ENCODE measurements at places on chromosomes 16 and 17.

GRCh38 chr17:62855156-62855555 lies 47.0 kb upstream of the MARCHF10 start:
- no peak for DNase-seq

DNA sequence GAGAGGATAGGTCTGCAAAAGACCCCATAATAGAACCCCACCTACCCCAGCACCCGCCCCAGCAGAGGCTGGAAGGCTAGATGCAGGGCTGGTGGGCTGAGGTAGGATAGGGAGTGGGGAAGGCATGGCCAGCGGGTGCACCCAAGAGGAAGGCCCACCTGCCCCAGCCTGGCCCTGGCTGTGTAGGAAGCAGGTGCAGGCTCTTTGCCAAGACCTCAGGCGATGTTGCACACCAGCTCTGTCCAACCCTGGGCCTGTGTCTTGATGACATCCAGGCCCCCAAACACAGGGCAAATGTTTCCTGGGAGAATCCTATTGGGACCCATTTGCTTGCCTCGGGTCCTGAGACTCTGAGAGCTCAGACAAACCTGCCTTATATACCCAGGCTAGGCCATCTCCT lies 12.2 kb downstream of the UNC119 start:
- no peak for DNase-seq

DNA sequence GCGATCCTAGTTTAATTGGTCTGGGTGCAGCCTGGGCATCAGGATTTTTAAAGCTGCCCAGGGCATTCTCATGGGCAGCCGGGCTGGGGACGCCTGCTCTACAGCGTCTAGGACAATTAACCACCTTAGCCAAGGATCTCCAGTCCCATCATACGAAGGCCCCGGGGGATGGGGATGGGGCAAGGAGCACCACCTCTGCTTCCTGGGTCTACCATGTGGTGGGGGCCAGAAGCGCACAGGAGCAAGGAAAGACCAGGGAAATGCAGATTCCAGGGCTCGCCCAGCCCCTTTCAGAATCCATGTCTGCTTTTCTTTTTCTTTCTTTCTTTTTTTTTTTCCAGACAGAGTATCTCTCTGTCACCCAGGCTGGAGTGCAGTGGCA lies 29.3 kb downstream of the TBC1D16 start:
- no peak for DNase-seq

DNA sequence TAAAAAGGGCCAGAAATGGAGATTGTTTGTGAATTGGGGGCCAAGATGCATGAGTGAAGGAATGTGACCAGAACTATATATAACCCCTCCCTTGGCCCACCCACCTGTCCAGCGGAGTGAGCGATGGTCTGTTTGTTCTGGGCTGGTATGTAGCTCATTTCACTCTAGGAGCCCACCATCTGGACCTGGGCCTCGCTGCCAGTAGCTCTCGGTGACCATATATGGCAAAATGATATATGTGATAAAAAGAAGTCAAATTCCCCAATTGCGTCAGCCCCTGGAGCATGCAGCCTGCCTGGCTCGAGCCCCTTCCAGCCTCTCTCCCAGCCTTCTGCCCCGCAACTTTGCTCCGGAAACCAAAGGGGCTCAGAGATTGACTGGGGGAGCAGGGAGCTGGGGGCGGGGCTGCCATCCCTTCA lies 47.3 kb downstream of the CCDC42 start:
- no peak for DNase-seq

GRCh38 chr16:88560714-88561484 lies 9.3 kb upstream of the ZC3H18 start:
- no peak for DNase-seq

- no peak for DNase-seq
These were observed 53.0 kb downstream of the N4BP1 start for GRCh38 chr16:48556913-48557351.

DNA sequence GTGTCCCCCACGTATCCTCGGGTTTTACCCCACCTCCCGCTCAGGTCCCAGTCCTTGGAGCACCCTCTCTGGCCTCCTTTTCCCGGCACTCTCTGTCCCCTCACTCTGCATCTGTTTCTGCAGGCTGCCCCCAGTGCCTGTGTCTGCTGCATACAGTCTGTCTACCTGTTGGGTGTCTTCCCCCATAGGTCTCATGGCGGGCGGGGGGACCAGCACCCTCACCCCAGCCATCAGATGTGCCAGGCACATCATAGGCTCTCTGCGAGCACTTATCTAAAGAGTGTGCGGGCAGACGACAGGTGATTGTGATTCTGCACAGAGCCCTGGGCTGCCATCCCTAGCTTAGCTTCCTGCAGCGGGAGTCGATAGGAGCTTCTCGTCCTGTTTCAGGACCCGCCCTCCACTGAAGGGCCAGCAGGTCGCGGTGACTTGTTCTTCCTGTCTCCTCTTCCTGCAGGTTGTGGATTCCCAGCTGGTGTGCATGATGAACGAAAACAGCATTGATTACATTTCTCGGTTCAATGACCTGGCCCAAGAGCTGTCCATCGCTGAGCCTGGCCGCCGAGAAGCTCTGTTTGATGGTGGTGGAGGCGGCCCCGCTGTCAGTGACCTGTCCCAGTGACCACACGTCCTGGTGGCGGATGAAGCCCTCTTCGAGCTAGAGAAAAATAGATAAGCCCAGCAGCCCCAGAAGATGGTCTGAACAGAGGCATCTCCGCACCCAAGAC lies 4.5 kb upstream of the JPT2 start:
- no peak for DNase-seq

DNA sequence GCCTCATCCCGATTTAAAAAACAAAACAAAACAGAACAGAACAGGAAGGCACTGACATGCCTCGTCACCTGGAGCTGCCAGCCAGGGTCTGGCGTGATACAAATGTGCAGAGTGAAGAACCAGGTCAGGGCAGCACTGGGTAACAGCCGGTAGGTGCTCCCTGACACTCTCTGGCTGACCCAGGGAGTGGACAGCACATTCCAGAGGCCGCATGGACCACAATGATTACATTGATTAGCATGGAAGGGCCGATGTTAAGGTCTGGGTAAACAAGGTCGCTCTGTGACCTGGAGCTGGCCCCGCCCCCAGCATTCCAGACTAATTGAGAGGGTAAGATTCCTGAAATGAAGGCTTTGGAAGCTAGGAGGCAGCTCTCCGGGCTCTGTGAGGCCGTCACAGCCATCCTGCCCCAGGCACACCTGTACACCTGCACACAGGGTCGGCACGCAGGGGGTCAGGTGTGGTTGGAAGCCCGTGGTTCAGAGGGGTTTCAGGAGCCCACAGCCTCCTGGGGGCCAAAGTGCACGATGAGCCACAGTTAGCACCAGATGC lies 21.4 kb downstream of the PIEZO1 start:
- no peak for DNase-seq

GRCh38 chr16:4987250-4987579 lies 29.1 kb downstream of the SEC14L5 start:
- no peak for DNase-seq

GRCh38 chr17:45107293-45108010 lies 24.9 kb downstream of the PLCD3 start:
- no peak for DNase-seq

- no peak for DNase-seq
These were observed 12.2 kb downstream of the C16orf95 start for GRCh38 chr16:87304951-87305350.

DNA sequence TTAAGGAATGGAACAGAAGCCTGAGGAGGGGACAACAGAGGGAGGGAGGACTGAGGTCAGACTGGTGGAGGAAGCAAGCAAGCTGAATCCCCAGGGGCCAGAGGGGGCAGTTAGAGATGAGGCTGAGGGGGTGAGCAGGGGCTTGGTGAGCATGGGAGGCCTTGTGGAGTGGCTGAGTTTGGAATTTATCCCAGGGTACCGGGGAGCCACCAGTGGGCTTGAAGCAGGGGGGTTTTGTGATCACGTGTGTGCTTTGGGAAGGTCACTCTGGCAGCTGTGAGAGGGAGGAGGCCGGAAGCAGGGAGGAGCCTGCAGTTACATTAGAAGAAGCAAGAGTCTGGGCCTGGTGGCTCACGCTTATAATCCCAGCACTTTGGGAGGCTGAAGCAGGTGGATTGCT lies 9.8 kb upstream of the CTCF start:
- no peak for DNase-seq

DNA sequence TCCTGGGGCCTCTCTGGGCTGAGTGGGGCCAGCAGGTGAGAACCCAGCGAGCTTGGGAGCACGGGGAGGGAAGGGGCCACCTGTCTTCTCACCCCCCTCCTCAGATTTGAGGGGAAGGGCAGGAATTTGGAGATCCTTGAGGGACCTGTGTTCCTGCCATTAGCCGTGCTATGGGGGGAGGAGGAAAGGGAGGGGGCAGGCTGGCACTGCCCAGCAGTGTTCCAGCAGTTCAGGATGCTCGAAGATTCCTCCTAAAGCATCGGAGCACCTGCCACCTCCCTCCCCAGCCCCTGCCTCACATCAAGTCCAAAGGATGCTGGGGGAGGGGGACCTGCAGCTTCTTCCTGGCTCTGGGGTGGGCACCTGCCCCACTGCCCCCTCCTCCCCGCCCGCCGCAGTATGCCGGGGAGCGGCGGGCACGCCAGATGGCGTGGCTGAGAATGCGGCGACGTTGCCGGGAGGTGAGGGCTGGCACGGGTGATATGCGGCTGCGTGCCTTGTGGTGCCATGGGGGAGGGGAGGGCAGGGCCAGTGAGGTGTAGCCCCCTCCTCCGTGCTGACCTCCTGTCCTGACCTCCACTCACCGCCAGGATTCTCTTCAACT lies 4.7 kb upstream of the NEUROD2 start:
- DNase-seq: no peak

DNA sequence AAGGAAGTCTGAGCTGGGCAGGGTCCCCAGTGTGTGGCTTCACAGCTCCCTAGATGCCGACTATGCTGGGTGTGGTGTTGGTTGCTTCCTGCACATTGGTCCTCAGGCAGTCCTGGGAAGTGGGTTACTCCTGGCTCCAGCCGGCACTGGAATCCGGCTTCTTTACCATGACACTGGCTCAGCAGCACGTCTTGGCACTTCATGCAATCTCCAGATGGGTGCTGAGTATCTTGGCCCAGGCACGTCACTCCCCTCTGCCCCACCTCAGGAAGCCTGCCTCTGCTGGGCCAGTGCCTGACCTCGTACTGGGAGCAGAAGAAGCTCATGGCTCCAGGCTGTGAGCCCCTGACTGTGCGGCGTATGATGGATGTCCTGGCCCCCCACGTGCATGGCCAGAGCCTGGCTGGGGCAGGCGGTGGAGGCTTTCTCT lies 24.5 kb downstream of the FCSK start:
- DNase-seq: no peak

DNA sequence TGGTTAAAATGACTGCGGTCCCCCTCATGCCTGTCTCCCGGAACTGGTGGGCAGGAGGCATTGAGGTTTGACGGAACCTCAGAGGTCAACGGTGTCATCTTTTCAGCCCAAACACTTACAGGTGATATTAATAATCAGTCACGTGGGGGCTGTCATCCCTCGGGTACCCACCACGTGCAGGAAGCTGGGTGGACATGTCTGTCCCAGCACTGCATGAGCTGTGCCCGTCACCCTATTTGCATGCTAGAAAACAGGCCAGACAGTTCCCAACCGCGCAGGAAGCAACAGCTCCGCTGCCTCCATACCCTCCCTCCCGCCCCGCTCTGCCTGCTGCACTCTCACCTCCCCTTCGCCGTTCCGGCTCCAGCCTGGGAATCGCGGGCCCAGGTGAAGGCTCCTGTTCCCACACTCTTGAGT lies 1.4 kb downstream of the SYNGR3 start:
- no peak for DNase-seq

DNA sequence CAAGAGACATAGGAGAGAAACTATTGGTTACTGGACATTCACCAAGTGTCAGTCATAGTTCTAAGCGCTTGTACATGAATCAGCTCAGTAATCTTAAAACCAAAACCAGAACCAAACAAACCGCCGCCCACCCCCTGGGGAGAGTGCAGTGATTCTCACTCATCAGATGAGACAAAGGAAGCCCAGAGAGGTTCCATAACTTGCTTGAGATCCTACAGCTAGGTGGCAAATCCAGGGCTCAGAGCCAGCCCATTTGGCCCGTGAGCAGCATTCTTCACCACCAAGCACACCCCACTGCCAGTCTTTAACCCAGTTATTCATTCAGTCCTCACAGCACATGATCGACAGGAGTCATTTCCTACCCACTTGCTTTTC lies 37.2 kb upstream of the RGS9 start:
- DNase-seq: peak; percentile 52

GRCh38 chr16:84730406-84731106 lies 30.8 kb downstream of the USP10 start:
- DNase-seq: no peak

- DNase-seq: peak; percentile 31
These were observed 14.9 kb downstream of the ELAC2 start for GRCh38 chr17:13002761-13003453.

- no peak for DNase-seq
These were observed 971 bp downstream of the MINK1 start for GRCh38 chr17:4833941-4834680.

DNA sequence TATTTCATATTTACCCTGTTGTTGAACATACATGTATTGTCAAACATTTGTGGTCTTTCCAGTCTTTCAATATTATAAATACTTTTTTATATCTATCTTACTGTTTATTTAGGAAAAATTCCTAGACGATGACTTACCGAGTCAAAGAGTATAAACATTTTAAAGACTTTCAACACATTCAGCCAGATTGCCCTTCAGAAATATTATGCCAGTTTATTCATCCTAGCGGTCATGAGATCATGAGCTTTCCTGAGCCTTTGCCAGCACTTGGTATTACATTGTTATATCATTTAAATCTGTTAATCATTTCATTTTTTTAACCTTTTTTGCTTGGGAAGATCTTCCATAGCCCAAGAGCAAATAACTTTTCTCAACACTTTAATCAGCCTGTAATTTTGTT lies 197.4 kb downstream of the SPECC1 start:
- no peak for DNase-seq

- no peak for DNase-seq
These were observed 127.6 kb downstream of the KIF2B start for GRCh38 chr17:53950207-53950857.

- no peak for DNase-seq
These were observed 32.5 kb downstream of the ABCC12 start for GRCh38 chr16:48123104-48123788.

DNA sequence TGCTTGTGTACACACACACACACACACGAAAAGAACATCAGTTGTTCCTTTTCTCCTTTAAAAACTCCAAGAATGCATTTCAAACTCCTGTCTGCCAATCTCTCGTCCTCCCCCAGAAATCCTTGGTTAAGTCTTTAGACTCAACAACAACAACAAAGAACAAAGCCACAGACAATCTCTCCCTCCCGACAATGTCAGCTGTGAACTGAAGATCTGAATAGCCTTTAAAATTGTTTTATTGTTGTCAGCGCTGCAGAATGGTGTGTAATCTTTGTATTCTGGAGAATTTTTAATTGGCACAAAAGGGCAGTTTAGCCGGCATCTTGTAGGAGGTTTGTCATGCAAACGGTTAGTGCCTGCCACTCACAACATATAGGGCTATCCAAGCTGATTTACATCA lies 219.5 kb downstream of the MSI2 start:
- DNase-seq: no peak
